ENCODE measurements at places on chromosomes 13 and 19. TPM values are rescaled to one million over a fixed set of nuclear protein-coding genes. Genes with fewer than 3 reads are reported as not detected.

DNA sequence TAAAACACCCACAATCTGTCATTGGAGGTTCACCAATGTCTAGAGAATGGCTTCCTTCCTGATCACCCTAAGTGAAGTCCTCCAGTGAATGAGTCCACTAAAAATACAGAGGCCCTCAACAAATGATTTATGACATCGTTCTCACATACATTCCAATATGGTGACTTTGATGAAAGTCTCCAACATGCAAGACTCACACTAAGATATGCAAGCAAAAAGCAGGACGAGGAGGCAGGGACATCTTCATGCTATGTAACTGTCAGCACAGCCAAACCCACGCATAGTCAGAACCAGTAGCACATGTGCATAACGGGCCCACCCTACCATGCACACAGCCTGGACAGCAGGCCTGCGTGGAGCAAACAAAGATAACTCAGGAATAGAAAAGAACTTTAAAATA is 16.6 kb upstream of the LSM14A start:
- DNase-seq = no peak

- peak; percentile 80 for DNase-seq
Observed at GRCh38 chr19:44689290-44690130, 9.4 kb upstream of the CEACAM16 start.

DNA sequence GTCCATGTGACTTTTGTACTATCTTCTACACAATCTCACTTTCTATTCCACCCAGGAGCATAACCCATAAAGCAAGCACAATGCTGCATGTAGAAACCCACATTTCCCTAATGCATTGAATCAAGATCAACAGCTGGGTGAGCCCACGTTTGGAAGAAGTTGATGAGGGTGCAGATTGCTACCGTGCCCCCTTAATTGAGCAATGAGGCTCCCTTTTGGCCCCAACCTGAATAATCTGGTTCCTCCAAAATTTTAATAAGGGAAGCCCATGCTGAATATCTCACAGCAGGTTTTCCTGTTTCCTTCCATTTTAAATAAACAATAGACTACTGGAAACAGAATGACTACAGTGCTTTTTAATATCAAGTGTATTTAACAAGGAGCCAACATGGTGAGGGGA is 403.6 kb upstream of the SGCG start:
- no peak for DNase-seq

DNA sequence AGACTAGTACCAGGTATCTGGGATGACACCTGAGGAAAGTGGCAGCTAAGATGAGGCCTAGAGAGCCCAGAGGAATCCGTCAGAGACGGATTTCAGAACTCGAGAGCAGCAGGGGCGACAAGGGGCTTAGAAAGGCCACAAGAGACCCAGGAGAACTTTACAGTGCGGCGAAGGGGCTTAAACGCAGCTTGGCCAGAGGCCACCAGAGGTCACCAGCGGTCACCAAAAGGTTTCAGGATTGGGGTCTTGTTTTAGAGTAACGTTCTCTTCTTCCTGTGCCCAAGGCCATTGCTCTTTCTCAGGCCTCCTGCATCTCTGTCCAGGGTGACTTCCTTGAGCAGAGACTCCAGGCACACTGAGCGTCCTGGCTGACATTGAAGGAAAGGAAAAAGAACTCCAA is 2.2 kb downstream of the ZSCAN22 start:
- no peak for DNase-seq

Gene NLRP11
- 4.1 TPM for total RNA-seq

Gene PGLYRP2
- total RNA-seq = 0.17 TPM

DNA sequence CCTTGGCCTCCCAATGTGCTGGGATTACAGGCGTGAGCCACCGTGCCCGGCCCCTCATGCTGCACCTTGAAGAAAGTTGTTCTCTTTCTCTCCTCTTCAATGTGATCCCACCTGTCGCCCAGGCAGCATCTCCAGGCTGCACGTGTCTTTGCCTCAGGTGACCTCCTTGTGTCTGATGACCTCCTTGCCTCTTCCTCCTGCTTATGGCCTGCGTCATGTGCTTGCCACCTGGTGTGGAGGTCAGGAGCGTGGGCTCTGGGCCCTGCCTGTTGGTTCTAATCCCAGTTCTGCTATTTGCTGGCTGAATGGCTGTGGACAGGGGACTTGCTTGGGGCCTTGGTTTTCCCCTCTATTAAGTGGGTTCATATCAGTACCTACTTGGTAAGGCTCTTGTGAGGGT is 6.3 kb downstream of the BICRA start:
- no peak for DNase-seq

DNA sequence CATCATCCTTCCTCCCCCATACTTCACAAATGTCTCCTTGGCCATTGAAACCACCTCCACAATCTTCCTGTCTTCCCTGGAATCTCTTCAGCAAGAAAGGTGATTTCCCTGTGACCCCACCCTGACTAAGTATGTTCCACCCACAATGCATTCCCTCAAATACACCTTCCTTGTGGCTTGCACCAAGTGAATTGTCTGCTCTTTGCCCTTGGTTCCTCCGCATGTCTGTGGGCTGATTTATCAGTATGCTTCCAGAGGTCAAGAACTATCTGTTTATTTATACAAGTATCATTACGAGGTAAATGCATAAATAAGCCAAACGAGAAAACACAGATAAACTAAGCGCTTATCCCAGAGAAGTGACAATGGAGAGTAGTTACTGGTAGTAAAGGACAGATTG is 45.4 kb upstream of the POMP start:
- DNase-seq = no peak

- peak; percentile 91 for DNase-seq
Observed at GRCh38 chr19:12779162-12779993, 4.0 kb upstream of the HOOK2 start.

Gene YJEFN3
- total RNA-seq = 2.7 TPM

DNA sequence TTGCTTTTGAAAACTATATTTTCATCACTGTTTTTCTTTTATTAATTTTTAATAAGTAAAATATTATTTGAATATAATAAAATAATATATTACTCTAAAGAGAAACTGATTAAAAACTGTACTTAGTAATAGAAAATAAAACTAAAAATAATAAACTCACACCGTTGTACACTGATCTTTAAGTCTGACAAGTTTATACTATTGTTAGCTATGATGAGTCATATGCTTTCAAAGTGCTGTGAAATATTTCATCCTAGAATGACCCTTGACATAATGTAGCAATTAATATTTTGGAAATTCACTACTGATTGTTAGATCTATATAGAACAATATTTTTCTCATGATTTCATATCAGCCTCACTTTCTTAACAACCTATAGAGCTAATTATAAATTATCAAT is 1040.6 kb upstream of the SPRY2 start:
- DNase-seq = no peak

Gene SNRPA
- 64.1 TPM for total RNA-seq

Gene FPR1
- total RNA-seq = 0.74 TPM

GRCh38 chr19:33408116-33408515 is 34.6 kb downstream of the CEBPG start:
- DNase-seq = no peak

DNA sequence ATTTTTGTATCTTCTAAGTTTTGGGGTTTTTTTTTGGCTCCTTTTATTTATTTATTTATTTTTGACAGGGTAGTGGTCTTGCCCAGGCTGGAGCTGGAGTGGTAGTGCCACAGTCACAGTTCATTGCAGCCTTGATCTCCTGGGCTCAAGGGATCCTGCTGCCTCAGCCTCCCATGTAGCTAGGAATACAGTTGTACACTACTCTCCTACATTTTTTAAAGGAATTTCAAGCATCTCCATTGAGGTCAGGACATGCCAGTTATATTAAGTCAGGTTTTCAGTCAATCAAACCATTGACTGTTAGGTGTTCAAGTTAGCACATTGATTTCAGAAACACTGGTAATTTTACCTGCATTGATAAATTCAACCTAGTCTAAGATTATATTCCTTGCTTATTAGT is 480.5 kb upstream of the SPRY2 start:
- DNase-seq = no peak

DNA sequence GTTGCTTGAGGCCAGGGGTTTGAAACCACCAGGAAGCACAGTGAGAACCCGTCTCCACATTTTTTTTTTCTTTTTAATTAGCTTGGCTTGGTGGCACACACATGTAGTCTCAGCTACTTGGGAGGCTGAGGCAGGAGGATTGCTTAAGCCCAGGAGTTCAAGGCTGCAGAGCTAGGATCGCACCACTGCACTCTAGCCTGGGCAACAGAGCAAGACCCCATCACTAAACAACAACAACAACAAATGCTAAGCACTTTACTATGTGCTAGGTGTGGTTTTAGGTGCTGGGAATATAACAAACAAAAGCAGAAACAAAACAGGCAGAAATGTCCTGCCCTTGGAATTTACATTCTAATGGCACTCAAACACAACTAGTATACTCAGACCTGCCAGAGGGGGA is 51.3 kb downstream of the RYR1 start:
- no peak for DNase-seq

Gene IQCN
- total RNA-seq = 12.6 TPM

DNA sequence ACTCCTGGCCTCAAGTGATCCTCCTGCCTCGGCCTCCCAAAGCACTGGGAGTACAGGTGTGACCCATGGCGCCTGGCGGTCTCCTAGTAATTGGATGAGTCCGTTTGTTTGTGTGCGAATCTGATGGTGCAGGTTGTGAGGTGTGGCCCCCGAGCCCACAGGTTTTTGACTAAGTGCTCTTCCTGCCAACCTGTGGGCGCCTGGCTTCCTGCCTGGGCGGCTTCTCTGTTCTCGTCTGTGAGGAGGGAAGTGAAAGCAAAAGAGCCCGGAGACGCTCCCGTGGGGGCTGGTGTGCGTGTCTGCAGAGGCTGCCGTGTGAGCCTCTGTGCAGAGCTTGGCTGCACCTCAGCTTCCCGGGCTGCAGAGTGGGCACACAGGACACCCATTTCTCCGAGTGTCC is 10.0 kb downstream of the ARHGAP45 start:
- DNase-seq = peak; percentile 56

Gene ELANE
- total RNA-seq = not detected

Gene PRODH2
- total RNA-seq = not detected

Gene PRSS57
- total RNA-seq = not detected

DNA sequence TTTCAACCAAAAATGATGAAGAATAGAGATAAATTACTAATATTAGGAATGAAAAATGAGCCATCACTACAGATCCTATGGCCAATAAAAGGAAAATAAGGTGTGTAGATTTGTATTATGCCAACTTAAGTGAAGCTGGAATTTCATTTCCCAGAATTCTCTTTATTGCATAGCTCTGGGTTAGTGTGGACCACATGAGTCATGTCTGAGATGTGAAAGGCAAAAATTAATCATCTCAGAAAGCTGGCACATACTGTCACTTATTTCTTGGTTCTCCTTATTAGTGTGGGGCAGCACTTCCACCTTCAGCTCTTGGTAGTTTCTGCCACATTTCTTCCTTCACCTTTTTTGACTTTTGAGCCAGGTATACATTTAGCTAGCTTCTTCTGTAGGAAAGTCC is 82.6 kb downstream of the KATNAL1 start:
- peak; percentile 4 for DNase-seq

DNA sequence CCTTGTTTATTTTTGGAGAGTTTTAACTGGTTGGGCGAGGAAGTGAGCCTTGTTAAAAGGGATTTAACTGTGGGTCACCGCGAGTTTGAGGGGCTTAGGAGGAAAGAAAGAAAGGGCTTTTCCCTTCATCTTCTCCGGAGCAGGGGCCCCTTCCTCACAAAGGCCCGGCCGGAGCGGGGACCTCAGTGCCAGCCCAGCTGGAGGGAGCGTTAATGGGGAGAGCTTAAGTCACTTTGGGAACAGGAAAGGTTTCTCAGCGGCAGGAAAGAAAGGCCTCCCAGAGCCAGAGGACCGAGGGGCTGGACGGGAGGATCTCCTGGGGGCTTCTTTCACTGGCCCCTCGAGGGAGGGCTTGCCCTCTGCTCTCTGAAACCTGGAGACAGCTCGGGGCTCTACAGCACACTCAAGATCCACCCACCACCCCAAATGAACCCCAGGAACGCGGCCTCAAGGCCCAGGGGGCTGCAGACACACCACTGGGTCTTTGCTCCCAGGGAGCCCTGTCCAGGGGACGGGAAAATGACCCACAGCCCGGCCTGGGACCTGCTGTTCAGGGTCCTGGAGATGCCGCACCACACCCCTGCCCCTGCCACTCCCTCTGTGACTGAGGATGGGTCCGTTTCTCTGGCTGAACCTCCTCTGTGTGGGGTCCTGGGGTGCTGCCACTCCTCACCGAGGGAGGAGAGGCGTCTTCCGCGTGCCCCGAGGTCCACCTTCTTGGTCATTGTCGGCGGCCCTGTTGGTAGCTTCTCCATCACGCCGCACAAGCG is 128.3 kb downstream of the URI1 start:
- DNase-seq = no peak

DNA sequence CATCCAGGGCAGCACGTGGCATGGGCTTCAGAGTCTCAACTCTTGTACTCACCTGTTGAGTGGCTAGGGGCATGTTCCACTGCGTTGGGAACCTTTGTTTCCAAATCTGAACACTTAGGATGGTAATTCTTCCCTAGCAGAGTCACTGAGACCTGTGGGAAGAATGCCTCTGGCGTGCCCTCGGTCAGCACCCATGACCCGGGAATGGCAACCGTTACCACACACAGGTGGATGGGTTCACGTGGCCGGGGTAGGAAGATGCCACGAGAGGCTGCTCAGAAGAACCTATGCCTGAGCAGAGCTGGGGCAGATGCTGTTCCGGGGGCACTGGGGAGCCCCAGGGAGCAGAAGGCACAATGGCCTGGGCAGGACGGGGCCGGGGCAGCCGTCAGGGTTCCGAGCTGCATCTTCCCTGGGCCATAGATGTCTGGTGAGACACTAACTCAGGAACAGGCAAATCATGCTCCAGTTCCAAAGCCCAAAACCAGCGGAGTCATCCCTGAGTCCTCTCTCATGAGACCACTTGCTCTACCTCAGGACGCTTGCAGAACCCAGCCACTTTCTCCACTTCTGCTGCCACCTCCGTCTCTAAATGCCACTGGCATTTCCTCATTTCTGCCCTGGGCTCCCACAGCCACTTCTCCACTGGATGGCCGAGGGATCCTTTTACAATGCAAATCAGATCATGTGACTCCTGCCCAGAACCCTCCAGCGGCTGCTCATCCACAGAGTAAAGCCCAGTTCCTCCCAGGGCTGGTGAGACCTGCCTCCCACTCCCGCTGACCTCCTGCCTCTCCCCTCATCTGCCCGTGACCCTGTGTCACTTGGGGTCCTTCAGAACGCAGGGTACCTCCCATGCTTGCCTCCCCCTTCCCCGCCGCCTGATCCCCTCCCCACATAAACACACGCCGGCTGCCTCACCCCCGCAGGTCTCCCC is 36.7 kb downstream of the FAM124A start:
- no peak for DNase-seq

DNA sequence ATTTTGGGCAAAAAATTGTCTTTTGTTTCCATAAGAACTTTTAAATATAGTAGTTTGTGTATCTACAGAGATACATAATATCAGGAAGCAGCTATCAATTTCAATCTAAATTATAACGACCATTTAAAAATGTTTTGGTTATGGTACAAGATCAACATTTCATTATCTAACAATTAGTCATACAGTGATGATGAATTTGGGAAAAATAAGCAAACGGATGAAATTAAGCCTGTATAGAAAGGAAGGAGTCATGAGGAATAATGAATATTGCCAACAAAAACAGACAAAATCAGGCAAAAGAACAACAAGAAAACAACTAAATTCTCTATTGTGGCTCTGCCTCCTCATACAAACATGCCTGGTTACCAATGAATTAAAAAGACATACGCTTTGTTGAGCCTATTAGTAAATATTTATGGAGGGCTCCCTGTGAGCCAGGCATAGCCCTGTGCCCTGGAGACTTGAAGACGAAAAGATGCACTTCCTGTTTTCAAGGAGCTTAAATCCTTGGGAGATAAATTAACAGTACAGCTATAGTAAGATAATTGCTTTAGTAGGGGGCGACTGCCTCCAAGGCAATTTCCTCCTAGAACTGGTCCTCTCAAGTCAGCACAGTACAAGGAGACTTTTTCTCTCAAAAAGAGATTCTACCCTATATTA is 73.0 kb downstream of the NALCN start:
- no peak for DNase-seq

Gene ADAMTSL5
- total RNA-seq = not detected

Gene ZNF20
- total RNA-seq = 2.6 TPM

Gene SIGLEC8
- total RNA-seq = not detected
